ENCODE measurements at places on chromosomes 3 and 15.
A peak's percentile ranks its signal among the peaks of the same experiment; 100 is the strongest.

DNA sequence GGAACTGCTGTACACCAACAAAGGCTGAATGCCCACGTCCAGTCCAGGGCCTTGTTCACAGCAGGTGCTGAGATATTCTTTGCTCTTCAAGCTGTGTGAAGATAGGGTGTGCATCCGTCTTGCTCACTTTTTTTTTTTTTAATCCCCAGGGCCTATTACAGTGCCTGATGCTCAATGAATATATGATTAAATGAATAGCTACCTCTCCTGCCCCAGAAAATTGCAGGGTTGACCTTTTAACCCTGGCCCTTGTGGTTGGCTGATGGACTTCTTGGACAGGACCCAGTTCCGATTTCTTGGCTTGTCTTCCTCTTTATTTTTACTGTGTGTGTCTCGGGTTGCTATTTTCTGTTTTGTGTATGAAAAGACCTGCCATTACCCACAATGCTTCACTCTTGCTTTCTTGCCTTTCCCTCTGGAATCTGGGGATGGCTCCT, 2.9 kb upstream of the FYTTD1 start:
- DNase-seq = no peak

GRCh38 chr15:99511866-99512661, 53.7 kb upstream of the MEF2A start:
- DNase-seq = no peak

DNA sequence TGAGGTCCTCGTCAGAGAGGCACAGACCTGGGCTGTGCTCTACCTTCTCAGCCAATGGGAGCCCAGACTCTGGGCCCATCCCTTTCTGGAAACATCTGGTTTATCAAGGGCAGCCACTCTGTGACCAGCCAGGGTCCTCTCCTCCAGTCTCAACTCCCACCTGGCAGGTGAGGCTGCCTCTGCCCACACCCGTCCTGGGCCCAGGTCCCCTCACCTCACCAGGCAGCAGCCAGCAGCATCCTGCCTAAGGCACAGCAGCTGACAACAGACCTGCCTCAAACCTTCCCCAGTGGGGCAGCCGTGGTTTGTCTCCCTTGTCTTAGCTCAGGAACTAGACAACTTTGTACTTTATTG, 8.7 kb upstream of the VIPR1 start:
- DNase-seq = peak; percentile 26

GRCh38 chr15:54566654-54567053, 588.4 kb downstream of the UNC13C start:
- no peak for DNase-seq

DNA sequence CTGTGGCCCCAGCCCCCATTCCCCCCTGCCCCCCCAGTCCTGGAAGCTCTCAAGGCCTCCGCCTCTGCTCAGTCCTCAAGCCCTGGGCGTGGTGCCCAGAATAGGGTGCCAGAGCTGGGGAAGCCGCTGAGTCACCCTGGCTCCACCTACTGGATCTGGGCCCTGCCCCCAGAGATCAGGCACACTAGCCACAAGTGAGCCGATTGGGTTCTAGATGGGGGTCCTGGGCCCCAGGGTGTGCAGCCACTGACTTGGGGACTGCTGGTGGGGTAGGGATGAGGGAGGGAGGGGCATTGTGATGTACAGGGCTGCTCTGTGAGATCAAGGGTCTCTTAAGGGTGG, 5.7 kb downstream of the EIF4G1 start:
- no peak for DNase-seq

- no peak for DNase-seq
These were observed 18.0 kb downstream of the ICE2 start for GRCh38 chr15:60460931-60461330.

DNA sequence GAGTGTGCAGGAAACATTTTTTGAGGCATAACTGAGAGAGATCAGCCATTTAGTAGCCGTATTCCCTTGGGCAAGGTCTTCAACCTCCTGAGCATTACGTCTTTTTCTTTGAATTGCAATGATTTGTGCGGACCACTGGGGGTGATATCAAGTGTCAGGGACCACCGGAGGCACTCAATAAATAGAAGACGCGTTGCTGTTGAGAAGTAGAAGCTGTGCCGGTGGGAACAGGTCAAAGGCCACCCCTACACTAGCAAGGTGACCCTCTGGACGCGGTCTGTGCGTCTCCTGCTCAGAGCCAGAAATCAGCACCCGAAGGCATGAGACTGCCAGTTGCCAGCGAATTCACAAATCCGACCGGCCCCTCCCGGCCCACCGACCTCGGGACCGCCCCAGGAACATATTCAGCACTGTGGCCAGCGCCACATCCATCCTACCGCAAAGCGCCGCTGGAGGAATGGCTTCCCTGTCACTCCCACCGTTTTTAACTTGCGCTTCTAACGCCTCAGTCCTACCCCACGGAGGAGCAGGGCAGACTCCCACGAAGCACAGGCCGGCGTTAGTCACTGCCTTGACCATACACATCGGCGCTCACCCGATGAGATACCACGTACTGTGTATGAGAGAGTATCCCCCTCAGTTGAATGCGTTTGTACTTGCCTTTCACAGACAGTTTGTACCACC, 1.4 kb upstream of the GHSR start:
- peak; percentile 79 for DNase-seq

DNA sequence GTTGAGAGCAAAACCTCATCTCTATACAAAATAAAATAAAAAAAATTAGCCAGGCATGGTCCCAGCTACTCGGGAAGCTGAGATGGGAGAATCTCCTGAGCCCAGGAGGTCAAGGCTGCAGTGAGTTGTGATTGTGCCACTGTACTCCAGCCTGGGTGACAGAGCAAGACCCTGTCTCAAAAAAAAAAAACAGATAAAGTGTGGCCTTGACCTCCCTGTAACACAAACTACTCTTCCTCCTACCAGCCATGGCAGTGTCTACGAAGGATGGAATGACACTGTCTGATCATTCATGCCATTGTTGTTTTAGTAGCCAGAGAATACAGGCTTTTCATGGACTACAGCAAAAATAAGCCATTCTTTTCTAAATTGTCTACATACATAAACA, 117.1 kb upstream of the IQSEC1 start:
- no peak for DNase-seq

DNA sequence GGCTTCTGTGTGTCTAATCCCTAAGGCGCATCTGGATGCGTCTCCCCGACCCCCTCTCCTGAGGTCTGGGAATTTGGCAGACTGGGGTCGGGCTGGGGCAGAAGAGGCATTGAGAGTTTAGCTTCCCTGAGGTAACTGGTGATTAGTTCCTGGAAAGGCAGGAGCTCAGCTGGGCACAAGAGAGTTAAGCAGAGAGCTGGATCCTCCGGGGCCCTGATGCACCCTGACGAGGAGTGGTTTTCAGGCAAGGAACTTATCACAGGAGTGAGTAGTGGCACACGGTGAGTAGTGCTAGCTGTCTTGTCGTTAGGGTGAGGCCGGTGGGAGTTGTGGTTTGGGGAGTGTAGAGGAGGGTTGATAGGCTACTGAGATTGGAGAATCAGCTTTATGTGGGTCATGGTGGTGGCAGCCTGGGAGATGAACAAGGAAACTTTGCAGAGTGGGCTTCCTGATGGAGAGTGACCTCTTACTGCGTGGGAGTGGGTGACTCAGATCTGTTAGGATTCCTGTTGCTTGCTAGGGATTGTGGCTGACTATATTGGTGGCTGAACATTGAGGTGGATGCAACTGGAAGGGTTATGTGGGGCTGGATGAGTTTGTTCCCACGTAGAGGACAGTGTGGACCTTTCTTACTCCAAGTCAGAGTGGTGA, 897 bp downstream of the RAD54L2 start:
- DNase-seq = peak; percentile 42

DNA sequence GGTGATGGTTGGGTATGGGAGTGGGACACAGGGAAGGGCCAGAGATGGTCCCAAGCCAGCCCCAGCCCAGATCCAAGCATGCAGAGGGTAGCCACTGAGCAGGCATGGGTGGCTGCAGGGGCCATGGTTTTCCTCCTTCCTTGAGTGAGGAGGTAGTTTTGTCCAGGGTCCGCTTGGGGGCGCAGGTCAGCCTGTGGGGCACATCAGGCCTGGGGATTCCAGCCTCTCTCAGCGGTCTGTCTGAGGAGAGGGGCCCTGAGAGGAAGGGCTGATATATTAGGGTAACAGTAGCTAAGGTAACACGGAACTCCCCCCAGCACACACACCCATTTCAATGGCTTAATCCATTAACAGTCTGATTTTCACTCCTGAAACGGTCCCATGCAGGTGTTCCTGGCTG, 22.7 kb upstream of the LCTL start:
- DNase-seq = peak; percentile 74

GRCh38 chr3:105397974-105398373, 31.3 kb downstream of the ALCAM start:
- no peak for DNase-seq
